ENCODE measurements at places on chromosomes 11 and 22.

- DNase-seq, result no peak
Measured at GRCh38 chr22:45777046-45777851, 105.6 kb downstream of the ATXN10 start.

DNA sequence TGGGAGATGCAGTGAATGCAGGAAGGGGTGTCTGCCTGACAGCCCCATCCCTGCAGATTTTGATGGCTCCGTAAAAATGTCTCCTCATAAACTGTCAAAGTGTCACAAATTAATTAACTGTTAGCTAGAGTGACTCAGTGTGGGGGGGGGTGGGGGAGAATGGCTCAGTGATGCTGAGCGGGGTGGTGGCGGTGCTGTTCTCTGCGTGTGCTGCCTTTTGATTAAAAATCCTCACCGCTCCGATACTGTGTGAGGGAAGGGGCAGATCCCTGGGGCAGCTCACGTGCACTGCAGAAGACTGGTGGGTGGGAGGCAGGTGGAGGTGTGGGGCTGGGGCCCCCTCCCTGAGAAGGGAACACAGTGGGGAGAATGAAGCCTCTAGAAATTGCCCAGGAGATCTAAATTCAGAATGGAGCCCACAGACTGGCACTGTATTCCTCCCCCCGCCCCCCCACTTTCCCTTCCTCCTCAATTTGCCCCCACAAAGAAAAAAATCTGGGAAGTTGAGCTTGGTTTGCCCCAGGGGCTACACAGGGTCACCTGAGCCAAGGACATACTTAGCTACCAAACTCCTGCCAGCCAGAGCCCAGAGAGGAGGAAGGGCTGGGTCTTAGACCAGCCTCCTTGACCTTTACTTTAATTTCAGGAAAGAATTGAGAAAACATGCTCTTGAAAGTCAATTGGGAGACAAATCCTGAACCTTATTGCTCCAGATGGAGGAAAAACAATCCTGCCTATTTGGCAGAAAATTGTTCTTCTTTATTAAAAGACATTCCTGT, 39.8 kb downstream of the DRD2 start:
- DNase-seq, result no peak

DNA sequence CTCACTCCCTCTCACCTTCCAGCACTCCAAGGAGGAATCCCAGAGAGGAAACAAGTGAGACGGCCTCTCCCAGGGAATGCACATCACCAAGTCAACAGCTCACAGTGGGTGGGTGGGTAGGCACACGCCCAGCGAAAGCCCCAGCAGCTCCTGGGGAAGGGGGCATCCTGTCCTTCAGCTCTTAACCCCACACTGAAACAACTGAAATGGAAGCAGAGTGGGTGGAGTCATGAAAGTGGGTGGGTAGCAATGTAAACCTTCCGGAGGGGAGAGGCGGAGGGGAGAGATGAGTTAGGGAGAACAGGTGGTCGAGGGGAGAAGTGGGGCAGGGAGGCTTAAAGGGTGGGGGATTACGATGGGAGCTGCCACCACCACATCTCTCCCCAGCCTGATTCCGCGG, 5.4 kb downstream of the MCHR1 start:
- DNase-seq, result no peak

DNA sequence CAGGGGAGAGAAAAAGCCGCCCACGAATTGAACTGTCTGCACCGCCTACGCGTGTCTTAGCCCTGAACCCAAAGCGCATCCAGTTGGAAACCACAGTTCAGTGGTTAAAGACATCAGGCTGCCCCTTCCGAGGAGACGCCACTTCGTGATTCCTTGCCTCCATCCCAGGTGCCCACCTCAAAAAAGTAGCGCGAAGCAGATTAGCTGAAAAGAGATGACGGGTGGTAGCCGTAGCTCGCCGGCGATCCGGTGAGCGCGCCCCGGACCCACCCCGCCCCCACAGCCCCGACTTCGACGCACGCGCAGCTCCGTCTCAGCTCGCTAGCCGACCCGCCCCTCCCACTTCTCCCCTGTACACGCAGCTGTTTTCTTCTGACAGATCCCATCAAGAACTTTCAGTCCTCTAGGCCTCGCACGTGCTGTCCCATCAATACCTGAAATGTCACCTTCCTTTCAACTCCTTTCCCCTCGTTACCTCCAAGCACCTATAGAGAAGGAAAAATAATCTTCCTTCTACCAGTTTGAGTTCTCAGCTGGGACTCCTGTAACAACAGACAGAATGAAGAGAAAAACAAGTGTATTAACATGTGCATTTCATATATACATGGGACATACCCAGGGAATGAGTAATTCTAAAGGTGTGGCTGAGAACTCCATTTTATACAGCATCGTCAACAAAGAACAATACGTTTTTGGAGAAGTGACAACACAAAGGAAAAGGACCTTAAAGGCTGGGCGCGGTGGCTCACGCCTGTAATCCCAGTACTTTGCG, 49.5 kb downstream of the OR4D9 start:
- peak; percentile 68 for DNase-seq

DNA sequence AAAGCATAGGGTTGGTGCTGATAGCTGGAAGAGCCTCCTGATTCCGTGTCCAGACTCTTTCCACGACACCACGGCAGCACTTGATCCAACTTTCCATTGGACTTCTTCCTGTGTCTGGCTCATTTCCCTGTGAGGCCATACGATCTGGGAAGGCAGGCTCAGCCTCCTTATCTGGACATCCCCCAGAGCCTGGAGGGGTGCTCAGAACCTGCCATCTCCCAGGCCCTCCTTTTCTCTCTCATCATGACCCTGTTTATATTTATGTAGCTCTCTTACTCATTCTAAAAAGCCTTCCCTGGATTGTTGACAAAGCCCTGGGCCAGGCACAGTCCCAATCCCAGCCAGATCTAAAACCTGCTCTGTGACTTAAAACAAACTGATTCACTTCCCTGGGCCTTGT, 7.8 kb upstream of the BCL9L start:
- DNase-seq, result no peak

GRCh38 chr11:126048197-126048596, 14.5 kb downstream of the CDON start:
- no peak for DNase-seq

DNA sequence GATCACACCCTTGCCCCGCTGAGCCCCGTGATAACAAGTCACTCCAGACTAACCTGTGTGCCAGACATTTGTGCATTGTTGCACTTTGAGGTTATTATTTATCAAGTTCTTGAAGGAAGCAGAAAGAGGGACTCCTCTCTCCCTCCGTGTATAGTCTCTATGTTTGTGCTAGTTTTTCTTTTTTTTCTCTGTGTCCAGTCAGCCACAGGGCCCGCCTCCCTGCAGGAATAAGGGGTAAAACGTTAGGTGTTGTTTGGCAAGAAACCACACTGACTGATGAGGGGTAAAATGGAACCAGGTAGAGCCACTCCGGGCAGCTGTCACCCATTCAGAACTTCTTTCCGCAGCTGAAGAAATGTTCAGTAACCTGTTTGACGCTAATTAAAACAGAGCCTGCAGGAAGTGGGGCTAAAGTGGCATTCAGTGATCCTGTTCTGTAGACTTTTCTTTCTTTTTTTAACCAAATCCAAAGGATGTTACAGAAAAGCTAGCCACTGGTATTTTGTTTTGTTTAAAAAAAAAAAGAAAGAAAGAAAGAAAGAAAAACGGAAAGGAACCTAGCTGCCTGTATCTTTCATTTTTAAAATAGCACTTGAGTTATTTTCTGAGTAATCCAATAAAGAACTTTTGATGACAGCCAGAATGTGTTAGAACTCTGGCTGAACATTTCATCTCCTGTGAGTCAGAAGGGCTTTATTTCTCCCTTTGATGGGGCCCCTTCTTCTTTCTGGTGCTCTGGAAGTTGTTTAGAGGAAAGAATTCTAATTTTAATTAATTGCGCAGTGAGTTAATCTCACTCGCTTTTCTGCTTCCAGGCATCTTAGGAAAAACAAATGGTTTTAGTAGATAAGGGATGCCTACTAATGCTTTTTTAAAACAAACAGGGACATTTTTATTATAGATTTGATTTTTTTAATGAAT, 58.2 kb downstream of the COMMD9 start:
- no peak for DNase-seq

DNA sequence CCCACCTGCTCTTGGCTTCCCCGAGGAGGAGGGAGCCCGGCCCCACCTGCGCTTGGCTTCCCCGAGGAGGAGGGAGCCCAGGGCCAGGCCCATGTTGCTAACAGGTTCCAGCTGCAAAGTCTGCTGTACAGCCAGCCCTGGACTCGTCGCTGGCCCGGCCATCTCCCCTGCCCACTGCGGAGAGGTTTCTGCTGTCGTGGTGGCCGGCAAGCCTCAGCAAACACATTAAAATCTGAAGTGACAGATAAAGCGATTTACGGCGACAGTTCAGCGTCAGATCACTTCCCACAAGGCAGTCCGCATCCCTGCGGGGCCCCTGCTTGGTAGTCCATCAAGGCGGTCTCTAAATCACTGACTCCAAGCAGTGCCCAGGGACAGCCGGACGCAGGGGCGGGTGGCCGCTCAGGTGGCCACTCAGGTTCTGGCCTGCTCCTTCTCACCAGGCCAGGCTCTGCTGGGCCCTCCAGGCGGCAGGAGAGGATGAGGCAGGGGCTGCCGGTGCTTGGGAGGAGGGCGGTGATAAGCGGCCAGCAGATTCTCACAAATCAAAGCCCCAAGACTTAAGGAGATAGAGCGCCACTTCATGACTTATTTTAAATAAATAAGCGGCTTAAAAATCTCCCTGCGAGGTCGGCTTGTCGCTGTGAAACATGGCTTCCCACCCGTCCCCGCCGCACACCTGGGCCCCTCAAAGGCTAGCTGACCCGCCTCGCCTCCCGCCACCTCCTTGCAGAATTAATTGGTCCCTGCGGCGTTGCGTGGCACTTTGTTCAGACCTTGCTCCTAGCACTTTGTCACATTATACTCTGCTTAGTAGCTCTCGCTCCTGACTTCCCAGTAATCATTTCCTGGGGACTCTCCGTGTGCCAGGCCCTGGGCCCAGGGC, 21.1 kb downstream of the MACROD1 start:
- DNase-seq, result no peak

DNA sequence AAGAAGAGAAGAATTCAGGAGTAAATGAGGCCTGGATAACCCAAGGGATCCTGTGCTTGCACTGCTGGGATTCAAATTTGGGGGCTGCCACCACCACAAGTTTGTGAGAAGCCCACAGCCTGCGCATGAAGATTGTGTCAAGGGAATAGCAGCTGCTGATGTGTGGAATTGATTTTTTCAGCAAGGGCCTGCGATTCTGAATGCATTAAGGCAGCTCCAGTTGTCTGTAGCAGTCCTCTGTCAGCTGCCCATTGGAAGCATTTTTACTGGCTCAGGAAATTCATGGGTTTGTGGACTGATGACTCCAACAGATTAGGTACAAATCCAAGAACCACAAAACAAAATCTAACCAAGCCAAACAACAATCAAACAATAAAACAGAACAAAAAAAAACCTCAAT, 14.0 kb downstream of the ARVCF start:
- no peak for DNase-seq

GRCh38 chr22:39883057-39883456, 10.5 kb downstream of the ENTHD1 start:
- no peak for DNase-seq

GRCh38 chr22:49077036-49077393, 750.7 kb downstream of the BRD1 start:
- DNase-seq, result no peak

DNA sequence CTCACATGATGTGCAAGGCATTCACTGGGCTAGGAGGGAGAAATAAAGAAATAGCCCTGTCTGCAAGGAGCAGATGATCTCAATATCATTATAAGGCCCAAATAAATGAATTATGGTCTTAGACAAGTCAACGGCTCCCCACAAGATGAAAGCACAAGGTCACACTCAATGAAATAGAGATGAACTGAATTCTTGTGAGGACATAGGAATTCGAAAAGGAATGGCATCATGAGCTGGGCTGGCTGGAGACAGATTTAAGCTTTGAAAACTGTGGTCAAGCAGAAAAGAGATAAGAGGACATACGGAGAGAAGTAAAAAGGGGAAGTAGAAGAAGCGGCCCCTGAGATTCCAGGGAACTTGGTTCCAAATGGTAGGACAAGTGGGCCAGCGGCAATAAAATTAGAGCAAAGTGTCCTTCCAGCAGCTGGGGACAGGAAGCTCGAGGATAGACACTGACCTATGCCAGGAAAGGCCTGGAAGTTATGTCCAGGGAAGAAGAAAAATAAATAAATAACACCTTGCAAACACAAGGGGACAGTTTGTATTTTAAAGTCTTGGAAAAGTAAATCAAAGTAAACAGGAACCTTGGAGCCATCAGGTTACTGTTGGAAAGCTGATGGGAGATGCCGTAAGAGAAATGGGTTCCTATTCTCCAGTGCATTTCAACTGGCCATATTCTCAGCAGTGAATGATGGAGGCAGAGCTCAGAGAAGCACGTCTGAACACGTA, 37.8 kb downstream of the GALNT18 start:
- no peak for DNase-seq

DNA sequence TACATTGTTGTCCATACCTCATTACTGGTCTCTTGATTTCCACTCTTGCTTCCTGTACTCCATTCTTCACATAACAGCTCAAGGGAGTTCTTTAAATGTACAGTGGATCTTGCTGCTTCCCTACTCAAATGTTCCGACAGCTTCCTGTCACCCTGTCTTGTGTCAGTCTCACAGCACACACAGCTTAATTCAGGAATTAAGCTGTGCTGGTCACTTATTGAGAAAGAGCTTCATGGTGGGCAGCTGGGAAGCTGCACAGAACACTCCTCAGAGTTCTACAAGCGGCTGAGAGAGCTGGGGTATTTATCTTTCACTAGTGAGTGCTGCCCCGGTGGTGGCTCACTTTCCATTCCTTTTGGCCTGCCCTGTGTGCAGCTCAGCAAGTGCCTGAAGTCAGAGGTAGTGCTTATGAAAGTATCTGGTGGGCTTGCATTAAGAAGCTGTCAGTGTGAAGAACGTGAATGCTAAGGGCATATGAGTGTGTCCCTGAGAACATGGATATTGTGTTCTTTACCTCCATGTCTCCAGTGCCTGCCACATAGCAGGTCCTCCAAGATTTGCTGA, 48.7 kb downstream of the KCNQ1OT1 start:
- no peak for DNase-seq

GRCh38 chr11:13224324-13224723, 53.3 kb upstream of the BMAL1 start:
- DNase-seq, result no peak

GRCh38 chr22:44995105-44995514, 14.7 kb downstream of the PHF21B start:
- DNase-seq, result no peak

DNA sequence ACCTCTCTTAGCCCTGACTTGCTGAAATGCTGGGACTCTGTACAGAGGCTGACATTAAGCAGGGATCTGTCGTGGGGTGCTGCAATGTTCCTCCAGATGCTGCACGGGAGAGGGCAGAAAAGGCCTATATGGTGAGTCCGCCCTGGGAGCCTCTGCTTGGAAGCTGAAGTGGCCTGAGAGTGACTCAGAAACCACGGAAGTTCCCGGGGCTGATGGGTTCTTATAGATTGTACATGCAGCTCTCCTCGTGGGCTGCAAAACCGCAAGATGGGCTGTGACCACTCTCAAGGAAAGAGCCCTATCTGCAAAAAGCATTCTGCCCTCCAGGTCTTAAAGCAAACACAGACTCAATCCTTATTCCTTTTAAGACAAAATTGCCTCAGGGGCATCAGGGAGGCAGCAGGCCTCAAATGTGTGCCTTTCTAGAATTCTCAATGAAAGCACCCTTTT, 5.8 kb upstream of the SLC43A3 start:
- DNase-seq, result no peak

GRCh38 chr11:38274031-38274430, 1676.0 kb upstream of the RAG2 start:
- DNase-seq, result no peak

Measured in activated effector memory CD4-positive, alpha-beta T cell treated with Interleukin-2 at 50 U/mL for 16 hours (primary cell).